ENCODE measurements at places on chromosomes 16 and 17.

DNA sequence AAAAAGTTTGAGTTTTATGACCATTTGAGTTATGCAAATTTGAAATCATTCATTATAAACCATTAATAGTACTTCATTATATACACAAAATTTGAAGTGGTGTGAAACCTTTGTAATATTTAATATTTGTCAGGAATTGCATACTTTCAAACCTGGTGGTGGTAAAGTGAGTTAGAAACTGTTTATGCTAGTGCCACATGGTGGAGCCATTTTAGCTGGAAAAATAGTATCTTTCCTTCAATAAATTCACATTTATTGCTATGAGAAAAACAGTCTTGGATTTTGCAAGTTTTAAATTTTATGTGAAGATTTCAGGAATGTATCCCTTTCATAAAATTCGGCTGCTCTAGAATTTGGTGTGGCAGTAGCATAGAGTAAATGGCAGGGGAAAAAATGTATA lies 7.3 kb upstream of the BLMH start:
- peak; percentile 42 for DNase-seq

- no peak for DNase-seq
These were observed 62.4 kb upstream of the PLCG2 start for GRCh38 chr16:81716478-81717225.

DNA sequence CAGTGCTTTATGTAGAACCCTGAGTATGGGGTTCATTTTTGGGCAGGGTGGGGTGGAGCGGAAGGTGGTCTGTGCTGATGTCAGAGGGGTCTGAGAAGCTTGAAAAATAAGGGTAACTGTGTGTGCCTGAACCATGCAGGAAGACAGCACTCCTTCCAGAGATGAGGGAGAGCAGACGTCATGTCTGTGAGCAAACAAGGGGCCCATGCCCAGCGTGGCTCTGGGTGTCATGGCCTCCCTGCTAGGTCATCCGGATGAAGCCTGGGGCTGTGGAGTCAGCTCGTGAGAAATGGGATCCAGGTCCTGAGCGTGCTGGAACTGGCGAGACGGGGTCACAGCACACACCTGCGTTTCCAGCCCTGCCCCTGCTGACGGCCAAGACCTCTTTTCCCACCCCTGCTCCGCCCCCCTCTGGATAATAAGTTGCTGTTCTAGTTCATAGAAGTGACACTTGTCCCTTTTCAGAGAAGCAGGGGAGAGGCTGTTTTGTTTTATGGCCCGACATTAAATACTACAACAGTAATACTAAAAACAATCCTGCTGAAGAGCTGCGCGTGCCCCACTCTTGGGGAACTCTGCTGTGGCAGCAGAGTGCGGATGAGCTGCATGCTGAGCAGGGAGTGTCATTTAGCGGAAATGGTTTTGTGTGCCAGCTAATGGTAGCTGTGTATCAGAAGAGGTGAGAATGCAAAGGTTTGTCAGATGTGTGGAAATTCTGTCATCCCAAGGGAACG lies 92.6 kb downstream of the RPTOR start:
- no peak for DNase-seq

DNA sequence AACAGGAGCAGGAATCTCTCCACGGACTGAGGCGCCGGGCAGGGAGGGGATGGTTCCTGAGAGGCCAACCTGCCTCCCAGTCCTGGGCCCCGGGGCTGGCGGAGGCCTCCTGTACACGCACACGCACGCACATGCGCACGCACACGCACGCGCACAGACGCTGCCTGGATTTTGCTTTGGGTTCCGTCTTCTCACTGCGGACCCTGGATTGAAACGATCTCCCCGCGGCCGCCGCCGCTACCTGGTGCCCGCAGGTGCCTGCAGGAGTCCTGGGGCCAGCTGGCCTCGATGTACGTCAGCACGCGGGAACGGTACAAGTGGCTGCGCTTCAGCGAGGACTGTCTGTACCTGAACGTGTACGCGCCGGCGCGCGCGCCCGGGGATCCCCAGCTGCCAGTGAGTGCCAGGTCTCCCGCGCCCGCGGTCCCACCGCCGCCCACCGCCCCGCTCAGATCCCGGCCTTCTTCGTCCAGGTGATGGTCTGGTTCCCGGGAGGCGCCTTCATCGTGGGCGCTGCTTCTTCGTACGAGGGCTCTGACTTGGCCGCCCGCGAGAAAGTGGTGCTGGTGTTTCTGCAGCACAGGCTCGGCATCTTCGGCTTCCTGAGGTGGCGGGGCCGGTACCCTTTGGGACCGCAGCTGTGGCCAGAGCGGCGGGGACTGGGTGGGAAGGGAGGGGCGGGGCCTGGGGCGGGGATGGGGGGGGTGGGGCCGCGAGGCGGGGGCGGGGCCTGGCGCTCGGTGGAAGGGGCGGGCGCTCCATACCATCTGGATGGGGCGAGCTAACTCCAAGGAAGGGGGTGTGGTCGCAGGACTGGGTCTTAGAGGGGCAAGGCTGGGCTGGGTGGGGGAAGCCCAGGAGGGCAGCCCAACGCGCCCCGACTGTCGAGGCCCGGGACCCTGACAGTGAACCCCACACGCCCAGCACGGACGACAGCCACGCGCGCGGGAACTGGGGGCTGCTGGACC lies 12.3 kb downstream of the CES4A start:
- DNase-seq = peak; percentile 43

- DNase-seq = no peak
These were observed 25.6 kb downstream of the IL21R start for GRCh38 chr16:27427538-27427937.

DNA sequence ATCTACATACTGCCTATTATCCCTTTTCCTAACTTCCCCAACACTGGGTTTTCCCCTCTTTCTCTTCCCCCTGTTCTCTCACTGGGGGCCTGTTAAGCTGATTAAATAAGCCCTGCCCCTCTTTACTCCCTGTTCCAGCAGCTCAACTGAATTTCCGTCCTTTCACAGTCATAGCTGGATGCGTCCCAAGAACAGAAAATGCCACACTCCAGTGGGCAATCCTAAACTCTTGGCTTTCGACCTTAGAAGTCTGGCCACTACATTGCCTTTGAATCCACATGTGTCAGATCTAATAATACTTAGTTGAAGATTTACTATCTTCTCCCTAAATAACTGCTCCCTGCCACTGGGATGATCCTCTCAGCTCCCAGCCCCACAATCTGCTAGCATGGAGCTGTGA lies 34.5 kb downstream of the KCNJ16 start:
- DNase-seq = no peak

GRCh38 chr17:48074322-48075081 lies 26.3 kb downstream of the NFE2L1 start:
- DNase-seq = peak; percentile 88

DNA sequence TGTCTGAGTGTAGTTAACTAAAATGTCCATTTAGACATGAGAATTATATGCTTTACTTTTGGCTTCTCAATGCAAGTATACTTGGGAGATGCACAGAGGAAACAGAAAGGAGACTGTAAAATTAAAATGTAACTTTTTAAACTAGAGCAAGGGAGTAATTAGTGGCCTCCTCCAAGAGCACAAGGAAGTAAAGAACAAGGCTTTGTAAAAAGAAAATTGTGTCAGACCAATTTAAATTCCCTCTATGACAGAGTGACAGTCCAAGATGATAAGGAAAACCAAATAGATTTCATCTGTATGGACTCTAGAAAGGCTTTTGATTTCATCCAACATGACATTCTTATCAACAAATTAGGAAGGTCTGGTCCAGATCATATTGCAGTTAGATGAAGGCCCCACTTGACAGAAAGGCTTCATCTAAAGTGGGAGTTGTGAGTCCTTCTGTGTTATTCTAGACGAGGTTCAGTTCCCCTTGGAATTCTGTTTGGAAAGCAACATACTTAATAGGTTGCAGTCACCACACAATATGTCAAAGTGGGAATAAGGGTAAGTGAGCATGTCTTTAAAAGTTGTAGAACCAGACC lies 6.5 kb upstream of the CAPNS2 start:
- DNase-seq = no peak

- no peak for DNase-seq
These were observed 64.4 kb upstream of the CORO6 start for GRCh38 chr17:29686993-29687590.

- no peak for DNase-seq
These were observed 278 bp downstream of the ITGB4 start for GRCh38 chr17:75721463-75722011.

DNA sequence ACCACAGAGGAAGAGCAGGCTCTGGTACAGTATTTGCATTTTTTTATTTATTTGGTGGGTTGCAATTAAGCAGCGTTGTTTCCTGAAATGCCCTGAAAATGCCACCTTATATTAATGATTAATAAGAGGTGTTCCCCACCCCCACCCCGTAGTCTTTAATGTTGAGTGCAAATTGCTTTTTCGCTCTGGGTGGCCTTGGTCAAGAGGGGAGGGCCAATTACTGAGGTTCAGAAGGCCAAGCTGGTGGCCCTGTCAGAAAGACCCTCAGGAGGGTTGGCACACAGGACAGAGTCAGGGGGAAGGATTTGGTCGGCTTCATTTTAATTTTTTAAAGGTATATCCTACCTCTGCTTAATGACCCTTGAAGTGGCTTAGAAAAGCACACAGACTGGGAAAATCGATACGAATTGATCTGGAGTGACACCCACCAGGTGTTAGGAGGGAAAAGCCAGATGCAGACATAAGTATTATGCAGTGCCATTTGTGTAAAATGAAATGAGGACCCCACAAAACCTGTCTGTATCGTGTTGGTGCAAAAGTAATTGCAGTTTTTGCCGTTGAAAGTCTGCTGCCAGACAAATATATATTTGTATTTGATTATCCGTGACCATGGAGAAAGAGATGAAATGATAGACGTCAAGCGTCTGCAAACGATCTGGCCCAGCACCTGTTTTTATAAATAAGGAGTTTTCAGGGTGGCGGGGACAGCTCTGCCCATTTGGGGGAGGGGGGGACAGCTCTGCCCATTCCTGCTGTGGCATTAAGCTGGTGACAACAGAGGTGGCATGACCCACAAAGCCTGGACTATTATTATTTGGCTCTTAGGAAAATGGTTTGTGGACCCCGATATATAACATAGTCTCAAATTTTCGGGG lies 143.8 kb upstream of the PLCG2 start:
- no peak for DNase-seq

DNA sequence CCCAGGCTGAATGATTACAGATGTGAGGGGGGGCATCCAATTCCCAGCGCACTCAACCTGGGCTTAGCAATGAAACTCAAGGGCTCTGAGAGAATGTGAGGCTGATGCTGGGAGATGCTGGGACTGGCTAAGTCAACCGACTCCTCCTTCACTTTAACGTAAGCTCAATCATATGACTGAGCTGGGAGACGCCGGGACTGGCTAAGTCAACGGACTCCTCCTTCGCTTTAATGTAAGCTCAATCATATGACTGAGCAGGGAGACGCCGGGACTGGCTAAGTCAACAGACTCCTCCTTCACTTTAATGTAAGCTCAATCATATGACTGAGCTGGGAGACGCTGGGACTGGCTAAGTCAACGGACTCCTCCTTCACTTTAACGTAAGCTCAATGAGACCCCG lies 179.4 kb downstream of the VPS53 start:
- DNase-seq = no peak

GRCh38 chr16:8951447-8952280 lies 12.0 kb downstream of the USP7 start:
- DNase-seq = no peak

GRCh38 chr17:5951912-5952311 lies 118.3 kb upstream of the WSCD1 start:
- no peak for DNase-seq

- DNase-seq = no peak
These were observed 658 bp upstream of the ZNF771 start for GRCh38 chr16:30406795-30407101.

DNA sequence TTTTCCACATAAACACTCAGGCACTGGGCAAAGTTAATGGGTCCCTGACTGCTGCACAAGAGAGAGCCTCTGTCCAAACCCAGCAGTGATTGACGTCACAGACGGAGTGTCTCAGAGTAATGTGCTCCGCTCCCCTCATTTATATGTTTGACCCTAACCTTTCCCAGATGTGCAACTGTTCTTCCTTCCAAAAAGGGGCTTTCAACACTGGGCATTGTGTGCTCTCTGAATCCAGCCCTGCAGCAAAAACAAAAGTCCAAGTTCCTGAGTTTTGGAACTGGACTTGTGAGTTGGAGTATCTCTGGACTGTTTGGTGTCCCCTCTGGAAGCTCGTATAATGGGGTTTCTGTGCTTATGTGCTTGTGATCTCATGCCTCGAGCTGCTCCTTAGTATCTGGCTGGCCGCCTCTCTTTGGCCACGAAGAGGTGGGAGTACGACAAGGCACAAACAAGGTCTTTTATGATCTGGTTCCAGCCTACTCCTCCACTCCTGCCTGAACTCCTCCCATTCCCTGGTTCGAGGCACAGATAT lies 76.4 kb upstream of the SMIM36 start:
- peak; percentile 51 for DNase-seq

- peak; percentile 28 for DNase-seq
These were observed 376.1 kb downstream of the SEC14L1 start for GRCh38 chr17:77516902-77517301.

GRCh38 chr17:74457146-74457819 lies 9.2 kb upstream of the CD300A start:
- peak; percentile 73 for DNase-seq

- no peak for DNase-seq
These were observed 2.7 kb upstream of the PPM1D start for GRCh38 chr17:60597297-60597696.

- peak; percentile 5 for DNase-seq
These were observed 69.2 kb downstream of the PRKCB start for GRCh38 chr16:23905027-23905426.

- DNase-seq = no peak
These were observed 447.3 kb downstream of the HS3ST3B1 start for GRCh38 chr17:14748036-14748710.

DNA sequence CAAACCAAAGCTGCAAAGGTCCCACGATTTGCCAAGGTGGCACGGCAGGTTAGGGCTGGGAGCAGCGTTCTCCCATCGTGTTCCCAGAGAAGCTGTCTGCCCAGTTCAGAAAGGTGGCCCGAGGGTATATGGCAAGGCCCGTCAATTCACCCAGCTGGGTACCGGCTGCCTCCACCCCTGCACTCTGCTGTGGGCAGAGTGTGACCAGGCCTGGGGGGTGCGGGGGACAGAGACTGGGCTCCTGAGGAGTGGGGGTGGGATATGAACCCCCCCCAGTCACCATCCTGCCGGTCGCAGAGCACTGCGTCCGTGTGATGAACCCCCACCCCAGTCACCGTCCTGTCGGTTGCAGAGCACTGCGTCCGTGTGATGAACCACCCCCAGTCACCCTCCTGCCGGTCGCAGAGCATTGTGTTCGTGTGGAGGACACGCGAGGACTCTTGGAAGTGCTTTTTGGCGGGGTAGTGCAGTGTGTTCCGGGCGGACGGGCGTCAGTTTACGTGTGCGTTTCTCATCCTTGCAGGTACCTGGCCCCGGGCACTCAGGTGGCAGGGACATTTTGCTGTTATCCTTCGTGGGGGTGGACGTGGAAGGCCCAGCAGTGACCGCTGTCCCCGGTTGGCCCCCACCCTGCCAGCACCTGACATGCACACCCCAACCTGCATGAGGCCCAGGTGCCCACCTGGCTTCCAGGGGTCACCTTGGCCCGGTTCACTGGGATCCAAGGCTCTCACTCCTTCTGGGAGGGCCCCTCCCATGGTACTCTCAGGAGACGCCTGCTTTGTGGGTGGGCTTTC lies 2.7 kb upstream of the FASN start:
- DNase-seq = no peak

- DNase-seq = no peak
These were observed 21.3 kb downstream of the COX4I1 start for GRCh38 chr16:85820604-85821372.

Data from cardiac fibroblast (primary cell).